ENCODE measurements at places on chromosomes 16 and 17.

- peak; percentile 74 for DNase-seq
These were observed 1.4 kb downstream of the STAT5A start for GRCh38 chr17:42289611-42290181.

GRCh38 chr17:72515291-72516065 lies 394.7 kb downstream of the SOX9 start:
- DNase-seq, result no peak

- no peak for DNase-seq
These were observed 63.0 kb downstream of the BAIAP2 start for GRCh38 chr17:81097943-81098308.

DNA sequence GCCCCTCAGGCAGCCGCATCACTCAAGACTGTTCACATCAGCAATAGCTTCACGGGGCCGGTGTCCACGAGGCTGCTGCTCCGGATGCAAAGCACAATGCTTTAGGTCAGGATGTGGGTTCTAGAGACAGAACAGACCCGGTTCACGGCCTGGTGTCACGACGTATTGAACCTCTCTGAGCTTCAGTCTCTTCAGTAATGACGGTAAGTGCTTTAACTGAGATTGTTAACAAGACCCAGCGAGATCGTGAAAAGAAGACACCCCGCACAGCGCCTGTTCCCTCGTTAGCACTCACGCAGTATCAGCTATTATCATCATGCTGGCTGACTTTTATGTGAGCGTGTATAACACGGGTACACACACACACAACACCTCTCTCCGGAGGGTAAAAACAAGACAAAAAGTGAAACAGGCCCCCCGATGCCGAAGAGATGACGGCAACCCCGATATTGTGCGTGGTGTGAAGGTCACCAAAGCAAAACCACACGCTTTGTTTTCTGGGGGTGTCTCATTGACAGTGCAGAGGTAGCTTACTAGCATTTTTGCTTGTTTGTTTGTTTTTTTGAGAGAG lies 21.4 kb upstream of the ABR start:
- no peak for DNase-seq

DNA sequence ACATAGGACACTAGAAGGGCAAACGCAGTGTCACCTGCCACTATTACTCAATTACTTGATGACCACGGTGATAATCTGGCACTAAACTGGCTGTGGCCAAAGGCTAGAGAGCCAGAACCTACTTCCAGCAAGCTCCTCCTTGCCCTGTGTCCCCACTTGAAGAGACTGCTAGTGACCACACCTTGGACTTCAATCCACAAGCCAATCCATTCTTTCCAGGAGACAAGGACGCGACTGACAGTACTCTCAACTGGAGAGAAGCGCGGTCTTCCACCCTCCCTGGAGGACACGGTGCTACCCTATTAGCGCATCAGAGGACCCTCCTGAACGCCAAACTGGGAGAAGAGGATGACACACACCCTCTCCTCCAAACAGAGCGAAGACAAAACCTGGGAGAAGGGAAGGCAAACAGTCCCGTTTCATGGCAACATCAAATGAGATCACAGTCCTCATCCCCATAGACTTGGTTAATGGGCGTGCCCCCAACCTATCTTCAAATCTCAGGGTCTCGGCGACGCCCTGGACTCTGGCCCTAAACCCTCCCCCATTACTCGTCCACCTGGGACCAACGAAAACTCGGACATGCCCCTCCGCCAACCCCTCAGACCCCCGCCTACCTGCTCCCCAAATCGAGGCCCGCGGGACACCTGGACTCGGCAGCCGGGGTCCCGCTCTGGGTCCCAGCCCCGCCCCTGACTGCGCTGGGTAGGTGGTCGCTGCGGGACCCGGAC lies 508 bp downstream of the FLCN start:
- no peak for DNase-seq

GRCh38 chr17:6425407-6425806 lies 9.5 kb downstream of the AIPL1 start:
- DNase-seq, result no peak

- no peak for DNase-seq
These were observed 27.8 kb downstream of the PAFAH1B1 start for GRCh38 chr17:2621241-2621640.

DNA sequence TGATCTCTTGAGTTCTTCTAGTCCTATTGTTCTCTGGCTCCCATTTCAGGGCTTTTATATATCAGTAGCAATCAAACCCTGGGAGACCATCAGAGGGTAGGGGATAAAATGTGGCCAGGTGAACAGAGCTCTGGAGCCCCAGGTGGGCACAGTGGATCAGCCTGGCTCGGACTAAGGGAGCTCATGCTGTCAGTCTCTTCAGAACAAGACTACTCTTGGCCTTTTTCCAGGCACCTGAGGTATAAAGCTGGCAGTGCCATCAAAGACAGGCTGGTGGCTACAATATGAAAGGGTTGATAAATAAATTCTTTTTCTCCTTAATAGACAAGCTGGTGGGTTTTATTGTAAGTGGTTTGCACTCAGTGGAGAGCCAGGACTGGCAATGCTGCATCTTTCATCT lies 160.0 kb upstream of the CCL2 start:
- no peak for DNase-seq

GRCh38 chr16:81651758-81652718 lies 127.1 kb upstream of the PLCG2 start:
- DNase-seq, result no peak

GRCh38 chr17:13827118-13827517 lies 225.4 kb upstream of the HS3ST3A1 start:
- no peak for DNase-seq

- no peak for DNase-seq
These were observed 13.4 kb upstream of the APRT start for GRCh38 chr16:88825146-88825545.

DNA sequence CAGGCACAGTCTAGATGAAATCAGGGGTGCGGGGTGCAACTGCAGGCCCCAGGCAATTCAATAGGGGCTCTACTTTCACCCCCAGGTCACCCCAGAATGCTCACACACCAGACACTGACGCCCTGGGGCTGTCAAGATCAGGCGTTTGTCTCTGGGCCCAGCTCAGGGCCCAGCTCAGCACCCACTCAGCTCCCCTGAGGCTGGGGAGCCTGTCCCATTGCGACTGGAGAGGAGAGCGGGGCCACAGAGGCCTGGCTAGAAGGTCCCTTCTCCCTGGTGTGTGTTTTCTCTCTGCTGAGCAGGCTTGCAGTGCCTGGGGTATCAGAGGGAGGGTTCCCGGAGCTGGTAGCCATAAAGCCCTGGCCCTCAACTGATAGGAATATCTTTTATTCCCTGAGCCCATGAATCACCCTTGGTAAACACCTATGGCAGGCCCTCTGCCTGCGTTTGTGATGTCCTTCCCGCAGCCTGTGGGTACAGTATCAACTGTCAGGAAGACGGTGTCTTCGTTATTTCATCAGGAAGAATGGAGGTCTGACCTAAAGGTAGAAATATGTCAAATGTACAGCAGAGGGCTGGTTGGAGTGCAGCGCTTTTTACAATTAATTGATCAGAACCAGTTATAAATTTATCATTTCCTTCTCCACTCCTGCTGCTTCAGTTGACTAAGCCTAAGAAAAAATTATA lies 1.6 kb downstream of the HBA1 start:
- no peak for DNase-seq

DNA sequence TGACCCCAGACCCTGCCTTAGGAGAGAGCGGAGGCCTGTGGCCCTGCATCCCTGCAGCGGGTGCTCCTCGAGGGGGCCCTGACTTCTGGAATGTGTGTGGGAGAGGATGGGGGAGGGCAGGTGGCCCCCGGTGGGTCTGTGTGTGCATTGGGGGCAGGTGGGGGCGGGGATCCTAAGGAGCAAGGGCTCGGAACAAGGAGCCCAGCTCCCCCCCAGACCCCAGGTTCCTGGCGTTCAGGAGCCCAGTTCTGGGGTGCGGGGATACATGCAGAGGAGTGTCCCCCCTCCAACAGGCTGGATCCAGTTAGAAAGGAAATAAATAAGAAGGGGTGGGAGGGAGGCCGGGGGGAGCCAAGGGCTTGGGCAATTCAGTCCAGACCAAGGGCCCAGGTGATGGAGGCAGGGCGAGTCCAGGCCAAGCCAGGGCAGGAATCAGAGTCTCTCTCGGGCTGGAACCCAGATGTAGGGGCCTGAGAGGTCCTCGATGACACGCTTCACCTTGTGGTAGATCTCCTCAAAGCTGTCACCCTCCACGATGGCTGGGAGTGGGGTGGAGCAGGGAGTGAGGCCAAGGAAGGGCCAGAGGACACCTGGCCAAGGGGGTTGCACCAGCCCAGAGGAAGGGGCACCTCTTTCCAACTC lies 11.2 kb upstream of the ASGR1 start:
- DNase-seq, result no peak

- no peak for DNase-seq
These were observed 144.6 kb downstream of the FOXL1 start for GRCh38 chr16:86722970-86723369.

- DNase-seq, result no peak
These were observed 3.0 kb downstream of the SOX15 start for GRCh38 chr17:7586673-7587419.

- no peak for DNase-seq
These were observed 105.0 kb downstream of the ZNF778 start for GRCh38 chr16:89322321-89323119.

DNA sequence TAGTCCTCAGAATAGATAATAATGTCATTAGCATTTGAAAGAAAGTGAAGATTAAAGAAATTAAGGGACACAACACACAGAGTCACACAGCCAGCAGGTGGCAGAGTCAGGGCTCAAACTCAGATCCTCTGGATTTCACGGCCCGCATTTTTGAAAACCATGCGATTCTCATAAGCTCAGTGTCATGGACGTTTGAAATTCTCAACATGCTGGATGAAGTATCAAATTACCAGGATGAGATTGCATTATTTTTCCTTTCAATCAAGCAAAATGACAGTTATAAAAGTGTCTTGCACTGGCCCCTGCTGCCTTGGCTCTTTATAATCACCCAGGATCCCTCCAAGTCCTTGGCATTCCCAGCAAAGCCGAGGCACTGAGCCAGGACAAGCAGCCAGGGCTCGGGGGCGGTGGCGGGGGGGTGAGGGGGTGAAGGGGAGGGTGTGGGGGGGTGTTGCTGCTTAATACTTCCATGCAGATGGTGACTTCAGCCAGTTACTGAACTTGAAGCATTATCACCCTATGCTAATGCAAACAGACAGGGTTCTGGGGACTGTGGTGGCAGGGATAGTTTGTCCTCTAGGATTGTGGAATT lies 6.6 kb upstream of the BMERB1 start:
- DNase-seq, result peak; percentile 49

- no peak for DNase-seq
These were observed 43.5 kb downstream of the ABAT start for GRCh38 chr16:8717892-8718415.

DNA sequence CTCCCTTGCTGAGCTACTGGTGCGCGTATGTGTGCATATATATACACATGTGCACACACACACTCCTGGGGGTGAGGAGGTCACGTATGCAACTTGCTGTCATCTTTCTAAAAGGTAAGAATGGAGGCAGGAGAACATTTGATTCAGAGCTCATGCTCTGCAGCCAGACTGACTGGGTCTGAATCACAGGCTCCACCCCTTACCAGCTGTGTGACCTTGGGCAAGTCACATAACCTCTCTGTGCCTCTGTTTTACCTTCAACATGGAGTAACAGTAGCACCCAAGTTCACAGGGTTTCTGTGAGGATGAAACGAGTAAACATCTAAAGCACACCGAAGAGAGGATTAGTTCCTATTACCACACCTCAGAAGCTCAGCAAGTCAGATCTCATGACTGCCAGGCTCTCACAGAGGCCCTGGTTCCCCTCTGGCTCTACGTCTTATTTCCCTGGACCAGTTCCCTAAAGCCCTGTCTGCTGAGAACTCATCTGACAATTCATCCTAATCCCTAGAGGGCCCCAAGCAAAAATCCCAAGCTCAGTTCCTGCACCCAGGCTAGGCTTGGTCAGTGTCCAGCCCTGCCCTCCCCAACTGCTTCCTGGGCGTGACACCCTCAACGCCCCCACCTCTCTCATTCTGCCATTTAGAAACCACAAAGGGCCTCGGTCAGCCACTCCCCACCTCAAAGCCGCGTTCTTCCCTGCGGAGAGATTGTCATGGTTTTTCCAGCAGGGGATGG lies 28.7 kb downstream of the ABR start:
- DNase-seq, result no peak

- no peak for DNase-seq
These were observed 18.2 kb downstream of the DHX38 start for GRCh38 chr16:72111657-72112451.

GRCh38 chr17:20706751-20707373 lies 127.3 kb downstream of the CDRT15L2 start:
- no peak for DNase-seq

GRCh38 chr16:86455116-86455515 lies 55.2 kb upstream of the FOXF1 start:
- no peak for DNase-seq

- DNase-seq, result no peak
These were observed 73.2 kb downstream of the AIPL1 start for GRCh38 chr17:6361733-6362132.

- DNase-seq, result peak; percentile 52
These were observed 19.1 kb downstream of the OSBPL7 start for GRCh38 chr17:47802341-47803022.

- no peak for DNase-seq
These were observed 1.9 kb upstream of the HOXB5 start for GRCh38 chr17:48595278-48595999.

DNA sequence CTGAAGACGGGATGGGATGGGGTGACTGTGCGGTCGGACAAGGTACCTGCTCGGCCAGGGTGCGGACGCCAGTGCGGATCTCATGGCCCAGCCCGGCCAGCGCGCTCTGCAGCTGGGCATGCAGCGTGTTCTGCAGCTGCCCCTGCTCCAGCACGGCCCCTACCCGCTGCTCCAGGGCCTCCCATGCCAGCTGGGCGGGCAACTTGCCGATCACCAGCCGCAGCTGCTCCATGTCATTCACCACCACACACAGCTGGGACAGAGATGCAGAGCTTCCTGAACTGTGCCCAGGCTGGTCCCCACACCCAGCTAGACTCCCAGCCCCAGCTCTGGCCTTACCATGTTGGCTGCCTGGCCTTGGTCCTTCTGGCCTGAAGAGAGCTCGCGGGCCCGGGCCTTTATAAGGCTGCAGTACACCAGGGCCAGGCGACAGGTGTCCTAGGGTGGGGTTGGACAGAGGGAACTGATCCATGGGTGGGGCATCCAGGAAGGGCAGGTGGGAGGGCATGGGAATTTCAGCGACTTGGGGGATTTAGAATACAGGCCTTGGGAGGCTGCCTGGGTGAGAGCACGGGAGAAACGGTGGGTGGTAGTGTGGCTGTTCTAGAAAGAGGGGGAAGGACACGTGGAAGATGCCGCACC lies 9.8 kb downstream of the UNC13D start:
- no peak for DNase-seq

DNA sequence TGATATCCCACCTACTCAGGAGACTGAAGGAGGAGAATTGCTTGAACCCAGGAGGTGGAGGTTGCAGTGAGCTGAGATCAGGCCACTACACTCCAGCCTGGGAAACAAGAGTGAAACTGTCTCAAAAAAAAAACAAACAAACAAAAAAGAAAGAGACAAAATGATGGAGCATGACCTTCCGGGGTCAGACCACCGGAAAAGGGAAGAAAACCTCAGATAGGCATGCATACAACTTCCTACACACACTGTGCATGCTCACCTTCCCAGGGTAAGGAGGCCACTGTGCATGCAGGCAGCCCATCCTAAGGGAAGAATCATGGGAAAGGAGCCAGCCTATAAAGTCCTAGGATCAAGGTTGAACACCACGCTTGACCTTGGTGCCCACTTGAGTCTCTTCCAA lies 9.6 kb upstream of the MAPK3 start:
- DNase-seq, result no peak
